Stimulated activated CD8-positive, alpha-beta memory T cell treated with anti-CD3 and anti-CD28 coated beads, Interleukin-7, amount 100 ng/mL, for 4 hours (primary cell): ENCODE measurements at places on chromosomes 16 and 17.

- no peak for DNase-seq
These were observed 79.5 kb upstream of the CCL1 start for GRCh38 chr17:34442387-34443111.

- DNase-seq, result no peak
These were observed 220.7 kb downstream of the ENGASE start for GRCh38 chr17:79295307-79295706.

DNA sequence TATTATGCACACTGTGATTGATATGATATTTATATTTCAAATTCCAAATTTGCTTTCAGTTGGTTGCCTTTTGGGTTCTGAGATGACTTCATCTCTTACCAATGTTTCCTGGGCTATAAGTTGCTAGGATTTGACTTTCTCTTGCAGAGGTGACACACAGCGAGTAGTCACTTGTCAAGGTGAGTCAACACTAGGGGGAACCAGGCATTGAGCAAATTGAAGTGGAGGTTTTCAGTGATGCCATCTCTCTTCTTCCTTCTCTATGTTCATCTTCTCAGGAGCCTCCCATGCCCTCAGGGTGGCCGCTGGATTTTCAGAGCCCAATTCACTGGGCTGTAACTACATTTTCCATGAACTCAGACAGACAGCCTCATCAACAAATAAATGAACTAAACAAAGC is 6.0 kb upstream of the CPD start:
- DNase-seq, result no peak

DNA sequence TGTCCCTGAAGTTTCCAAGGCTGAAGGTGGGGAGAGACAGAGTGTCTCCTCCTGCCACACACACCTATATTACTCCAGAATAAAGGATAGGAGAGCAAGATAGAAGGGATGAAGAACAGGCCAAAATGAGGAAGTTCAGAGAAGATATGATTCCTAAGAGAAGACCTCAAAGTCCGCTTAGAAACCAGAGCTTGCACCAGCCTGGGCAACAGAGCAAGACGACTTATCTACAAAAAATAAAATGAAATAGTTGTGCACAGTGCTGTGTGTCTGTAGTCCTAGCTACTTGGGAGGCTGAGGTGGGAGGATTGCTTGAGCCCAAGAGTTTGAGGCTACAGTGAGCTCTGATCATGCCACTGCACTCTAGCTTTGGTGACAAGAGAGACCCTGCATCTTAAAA is 128.2 kb downstream of the HS3ST3B1 start:
- no peak for DNase-seq

DNA sequence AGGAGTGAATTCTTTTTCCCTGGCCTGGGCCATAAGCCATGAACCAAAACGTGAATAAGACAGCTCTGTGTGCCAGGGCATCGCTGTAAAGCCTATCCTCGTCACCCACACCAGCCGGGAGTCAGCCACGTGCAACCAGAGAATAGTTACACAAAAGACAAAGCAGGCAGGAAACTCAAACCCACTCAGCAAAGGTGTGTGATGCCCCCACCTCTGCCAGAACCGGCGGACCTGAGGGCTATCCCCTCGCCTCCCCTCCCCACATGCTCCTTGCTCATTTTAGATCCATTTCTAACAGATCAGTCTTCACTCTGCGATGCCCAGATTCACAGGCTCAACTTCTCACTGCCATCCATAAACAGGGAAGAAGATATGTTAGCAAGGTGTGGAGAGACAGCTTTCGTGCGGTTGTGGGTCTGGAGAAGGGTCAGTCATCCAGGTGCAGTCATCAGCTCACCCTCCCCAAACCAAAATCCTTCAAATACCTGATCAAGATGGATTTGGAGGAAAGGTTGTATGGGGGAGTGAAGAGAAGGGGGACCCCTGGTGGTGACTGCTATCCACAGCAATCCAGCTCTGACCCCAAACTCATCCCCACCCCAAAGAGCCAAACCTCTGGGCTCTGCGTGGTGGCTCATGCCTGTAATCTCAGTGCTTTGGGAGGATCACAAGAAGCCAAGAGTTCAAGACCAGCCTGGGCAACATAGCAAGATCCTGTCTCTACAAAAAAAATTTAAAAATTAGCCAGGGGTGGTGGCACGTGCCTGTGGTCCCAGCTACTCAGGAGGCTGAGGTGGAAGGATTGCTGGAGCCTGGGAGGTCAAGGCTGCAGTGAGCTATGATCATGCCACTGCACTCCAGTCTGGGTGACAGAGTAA is 219.2 kb downstream of the C16orf78 start:
- no peak for DNase-seq

GRCh38 chr17:19630035-19630434 is 18.5 kb upstream of the ALDH3A2 start:
- no peak for DNase-seq

DNA sequence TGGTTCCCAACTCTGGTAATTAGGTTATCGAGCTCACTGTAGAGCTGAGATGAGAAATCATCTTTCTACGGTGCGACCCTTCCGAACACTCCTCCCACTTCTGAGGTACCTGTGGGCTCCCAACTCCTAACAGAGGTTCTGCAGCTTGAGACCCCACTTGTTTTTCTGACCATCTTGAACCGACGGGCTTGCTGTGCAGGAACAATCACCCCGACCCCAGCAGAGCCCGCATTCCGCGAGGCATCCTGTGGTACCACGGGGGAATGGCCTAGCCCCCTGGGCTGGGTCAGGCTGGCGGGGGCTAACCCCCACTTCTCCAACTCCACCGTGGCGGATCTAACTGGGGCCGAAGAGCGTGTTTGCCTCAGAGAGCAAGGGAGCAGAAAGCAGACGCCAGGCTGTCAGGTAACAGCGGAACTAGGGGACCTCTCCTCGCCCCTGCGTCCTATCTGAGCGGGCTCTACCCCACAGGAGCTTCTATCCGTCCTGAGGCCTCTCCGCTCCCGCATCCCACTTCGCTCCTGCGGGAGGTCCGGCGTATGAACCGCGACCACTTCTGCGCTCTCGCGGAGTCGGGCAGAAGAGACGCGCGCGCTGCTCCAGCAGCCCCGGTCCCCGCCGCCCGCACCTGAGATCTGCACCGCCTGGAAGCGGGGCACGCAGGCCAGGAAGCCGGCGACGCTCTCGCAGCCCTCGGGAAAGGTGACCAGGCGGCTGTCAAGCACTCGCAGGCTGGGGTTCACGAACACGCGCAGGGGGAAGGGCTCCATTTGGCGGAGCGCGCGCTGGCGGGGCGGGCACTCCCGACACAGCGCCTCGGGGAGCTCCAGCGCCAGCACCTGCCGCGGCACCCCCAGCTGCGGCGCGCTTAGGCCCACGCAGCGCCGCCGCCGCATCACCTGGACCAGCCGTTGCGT is 761 bp downstream of the PDF start:
- no peak for DNase-seq

GRCh38 chr17:80220054-80220735 is at the start of the genes SGSH and SLC26A11:
SGSH (minus strand) TSS chr17:80220333; CDS start chr17:80220313, 20 bp downstream.
SLC26A11 (plus strand) TSS chr17:80220427; CDS start chr17:80221561, 1,134 bp downstream.
- peak; percentile 39 for DNase-seq

DNA sequence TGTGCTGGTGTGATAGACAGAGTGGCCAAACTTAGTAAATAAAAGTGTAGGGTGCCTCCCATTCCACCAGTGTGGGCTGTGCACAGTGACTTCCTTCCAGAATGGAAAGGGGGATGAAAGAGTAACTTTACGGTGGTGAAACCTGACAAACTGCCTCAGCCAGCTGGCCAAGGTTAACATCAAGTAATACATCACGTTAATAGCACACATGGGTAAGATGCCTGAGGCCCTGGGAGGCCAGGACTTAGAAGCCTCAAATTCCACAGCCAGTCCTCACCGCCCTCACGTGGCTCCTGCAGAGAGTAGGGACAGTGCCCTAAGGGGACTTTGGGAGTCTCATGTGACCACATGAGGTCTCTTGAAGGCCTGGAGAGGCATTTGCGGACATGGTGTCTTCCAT is 14.1 kb downstream of the RMI2 start:
- no peak for DNase-seq

DNA sequence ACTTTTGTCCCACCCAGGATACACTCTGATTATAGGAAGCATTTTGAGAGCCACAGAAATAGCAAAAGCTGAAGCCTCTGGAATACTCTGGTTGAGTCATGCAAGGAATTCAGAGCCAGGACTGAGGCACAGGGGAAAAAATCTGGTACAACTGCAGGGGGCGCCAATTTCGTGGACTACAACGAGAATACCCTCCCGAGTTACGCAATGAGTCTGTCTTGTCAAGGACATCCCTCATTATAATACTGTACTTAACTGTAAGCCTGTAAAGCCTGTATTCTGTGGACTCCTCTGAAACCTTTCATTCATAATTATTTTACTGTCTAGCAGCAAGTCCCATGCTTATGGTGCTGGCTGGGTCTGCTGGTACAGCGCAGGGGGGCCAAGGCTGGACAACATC is 7.8 kb downstream of the HOXB1 start:
- no peak for DNase-seq

DNA sequence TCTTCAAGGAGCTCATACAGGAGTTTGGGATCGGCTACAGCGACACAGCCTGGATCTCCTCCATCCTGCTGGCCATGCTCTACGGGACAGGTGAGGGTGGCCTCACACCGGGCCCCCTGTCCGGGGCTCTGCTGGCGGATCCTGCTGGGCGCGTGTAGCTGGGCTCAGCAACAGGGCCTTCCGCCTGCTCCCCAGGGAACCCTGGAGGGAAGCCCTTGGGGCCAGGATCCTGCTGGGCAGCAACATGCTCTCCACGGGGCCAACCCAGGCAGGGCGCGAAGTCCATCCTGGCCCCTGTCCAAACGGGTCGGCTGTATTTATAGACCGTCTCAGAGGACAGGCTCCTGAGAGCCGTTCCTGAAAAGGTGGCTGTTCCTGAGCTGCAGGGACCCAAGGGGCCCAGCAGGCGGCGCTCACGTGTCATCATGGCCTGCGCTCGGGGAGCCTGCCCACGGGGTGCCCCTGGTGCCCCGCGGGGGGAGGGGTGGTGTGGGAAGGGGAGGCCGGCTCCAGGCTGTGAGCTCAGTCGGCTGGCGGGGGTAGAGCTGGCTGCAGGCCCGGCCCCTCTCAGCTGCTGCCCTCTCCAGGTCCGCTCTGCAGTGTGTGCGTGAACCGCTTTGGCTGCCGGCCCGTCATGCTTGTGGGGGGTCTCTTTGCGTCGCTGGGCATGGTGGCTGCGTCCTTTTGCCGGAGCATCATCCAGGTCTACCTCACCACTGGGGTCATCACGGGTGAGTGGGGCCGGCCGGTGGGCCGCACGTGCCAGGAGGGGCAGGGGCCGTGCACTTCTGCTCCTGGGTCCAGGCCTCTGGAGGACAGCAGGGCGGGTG is 7.5 kb downstream of the SLC16A3 start:
- peak; percentile 55 for DNase-seq

- no peak for DNase-seq
These were observed 169.4 kb downstream of the ABCA8 start for GRCh38 chr17:68785565-68786486.

DNA sequence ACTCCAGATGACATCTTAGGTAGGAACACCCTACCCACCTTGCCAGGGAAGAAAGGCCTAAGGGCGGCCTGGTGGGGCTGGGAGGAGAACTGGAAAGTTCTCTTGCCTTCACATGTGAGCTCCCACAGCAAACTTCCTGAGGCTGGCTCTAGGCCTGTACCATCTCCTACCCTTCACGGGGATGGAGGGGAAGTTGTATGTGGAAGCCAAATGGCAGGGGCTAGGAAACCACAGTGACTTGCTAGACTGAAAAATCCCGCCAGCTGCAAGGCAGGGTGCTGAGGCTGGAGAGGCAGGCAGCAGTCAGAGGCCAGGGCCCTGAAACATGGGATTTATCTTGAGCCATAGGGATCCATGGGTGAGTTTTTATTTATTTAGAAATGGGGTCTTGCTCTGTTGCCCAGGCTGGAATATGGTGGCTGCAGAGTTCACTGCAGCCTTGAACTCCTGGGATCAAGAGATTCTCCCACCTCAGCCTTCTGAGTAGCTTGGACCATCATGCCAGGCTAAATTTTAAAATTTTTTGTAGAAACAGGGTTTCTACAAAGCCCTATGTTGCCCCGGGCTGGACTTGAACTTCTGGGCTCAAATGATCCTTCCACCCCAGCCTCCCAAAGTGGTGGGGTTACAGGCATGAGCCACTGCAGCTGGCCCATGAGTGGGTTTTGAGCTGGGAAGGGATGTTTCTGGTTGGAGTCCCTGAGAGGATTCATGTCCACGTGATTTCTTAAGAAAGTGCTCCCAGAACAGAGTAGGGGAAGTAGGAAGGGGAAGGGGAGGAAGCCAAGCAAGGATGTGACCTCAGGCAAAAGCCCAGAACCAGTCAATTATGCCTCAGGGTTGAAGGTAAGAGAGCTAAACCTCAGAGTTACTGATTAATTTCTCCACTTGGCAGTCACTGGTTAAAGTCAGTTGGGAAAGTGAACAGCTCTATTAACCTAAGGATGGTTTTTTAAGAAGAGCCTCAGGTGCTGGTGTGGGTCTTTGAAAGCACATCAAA is 4.0 kb upstream of the KAT8 start:
- DNase-seq, result no peak

DNA sequence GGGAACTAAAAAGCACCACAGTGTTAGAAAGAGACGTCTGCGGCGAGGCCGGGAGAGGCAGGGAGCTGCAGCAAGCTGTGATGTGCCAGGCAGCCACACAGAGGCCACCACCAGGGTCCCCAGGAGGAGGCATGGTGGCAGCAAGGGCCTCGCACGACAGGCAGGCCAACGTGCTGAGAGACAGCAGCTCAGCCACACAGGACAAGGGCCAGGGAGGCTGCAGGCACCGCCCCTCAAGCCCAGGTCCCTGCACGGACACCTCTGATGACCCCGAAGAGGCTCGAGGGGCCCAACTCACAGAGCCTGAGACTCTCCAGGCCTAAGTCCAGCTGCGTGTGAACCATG is 5.7 kb downstream of the HAGH start:
- no peak for DNase-seq

GRCh38 chr17:27547301-27547683 is 83.7 kb upstream of the LGALS9 start:
- no peak for DNase-seq

DNA sequence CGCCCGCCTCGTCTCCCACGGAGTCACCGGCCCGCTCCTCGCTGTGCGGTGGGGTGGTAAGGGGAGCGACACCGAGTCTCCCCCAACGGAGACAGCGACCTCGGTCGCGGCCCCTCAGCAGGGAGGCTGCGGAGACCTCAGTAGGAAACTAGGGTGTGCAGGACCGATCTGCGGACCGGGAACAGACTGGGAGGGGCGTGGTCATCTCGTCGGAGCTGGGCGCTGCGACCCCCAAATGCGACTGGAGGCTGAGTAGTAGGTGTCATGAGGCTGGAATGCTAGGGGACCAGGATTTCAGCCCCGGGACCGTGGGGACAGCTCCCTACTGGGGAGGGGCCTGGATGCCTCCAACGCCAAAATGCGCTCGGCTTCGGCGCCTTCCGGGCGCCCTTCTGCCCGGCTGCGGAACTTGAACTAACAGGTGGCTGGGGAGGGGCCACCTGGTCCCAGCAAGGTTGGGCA is 1.3 kb downstream of the CACNG4 start:
- DNase-seq, result no peak

- no peak for DNase-seq
These were observed 17.6 kb upstream of the PEMT start for GRCh38 chr17:17609121-17609520.

GRCh38 chr17:75980188-75981018 is 1.4 kb downstream of the TEN1 start:
- no peak for DNase-seq

DNA sequence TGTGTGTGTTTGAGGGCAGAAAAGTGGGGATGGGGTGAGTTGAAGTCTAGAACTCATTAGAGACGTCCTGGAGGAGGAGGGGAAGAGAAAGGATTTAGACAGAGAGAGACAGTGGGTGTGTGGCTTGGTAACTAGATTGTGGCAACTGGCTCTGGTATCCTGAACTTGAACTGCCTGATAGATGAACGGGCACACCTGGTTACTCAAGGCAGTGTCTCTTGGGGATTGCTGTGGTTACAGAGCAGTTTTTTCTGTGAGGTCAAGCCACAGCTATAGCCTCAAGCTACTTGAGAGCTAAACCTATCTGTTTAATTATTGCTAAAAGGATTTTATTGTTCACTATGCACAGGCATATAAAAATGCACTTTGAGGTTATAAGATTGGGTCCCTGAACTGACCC is 29.8 kb upstream of the MYH2 start:
- DNase-seq, result no peak
